NCI-H1417 treated with DMSO at 0.1 percent for 48 hours (cell line): ENCODE measurements at places on chromosomes 12 and 14.

- DNase-seq: no peak
These were observed 4.0 kb upstream of the CNTN1 start for GRCh38 chr12:40688085-40688725.

- DNase-seq: no peak
These were observed 475.8 kb downstream of the RGS6 start for GRCh38 chr14:72408020-72408419.

DNA sequence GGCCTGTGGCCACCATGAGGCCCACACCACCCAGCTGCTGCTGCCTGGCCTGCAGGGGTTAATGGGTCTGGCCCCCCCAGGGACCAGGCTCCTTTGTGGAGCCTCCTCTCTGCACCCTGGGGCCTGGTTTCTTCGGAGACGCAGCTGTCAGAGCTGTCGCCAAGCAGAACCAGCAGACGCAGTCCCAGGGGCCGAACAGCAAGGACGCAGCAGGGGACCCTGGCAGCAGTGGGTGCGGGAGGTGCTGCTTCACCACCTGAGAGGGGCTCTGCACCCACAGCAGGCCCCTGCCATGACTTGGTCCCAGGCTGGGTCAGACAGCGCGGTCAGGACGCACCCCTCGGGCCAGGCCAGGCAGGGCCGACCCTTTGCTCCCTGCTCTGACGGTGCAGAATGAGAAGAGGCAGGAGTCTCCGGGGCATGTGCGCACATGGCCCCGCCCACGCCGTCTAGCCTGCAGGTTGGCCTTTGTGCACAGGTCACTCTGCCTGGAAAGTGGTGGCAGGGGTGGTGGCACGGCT lies 30.5 kb downstream of the JAG2 start:
- DNase-seq: no peak

GRCh38 chr12:3576891-3577290 lies 85.9 kb downstream of the PRMT8 start:
- no peak for DNase-seq

GRCh38 chr12:95322326-95322725 lies 104.7 kb downstream of the VEZT start:
- DNase-seq: no peak

DNA sequence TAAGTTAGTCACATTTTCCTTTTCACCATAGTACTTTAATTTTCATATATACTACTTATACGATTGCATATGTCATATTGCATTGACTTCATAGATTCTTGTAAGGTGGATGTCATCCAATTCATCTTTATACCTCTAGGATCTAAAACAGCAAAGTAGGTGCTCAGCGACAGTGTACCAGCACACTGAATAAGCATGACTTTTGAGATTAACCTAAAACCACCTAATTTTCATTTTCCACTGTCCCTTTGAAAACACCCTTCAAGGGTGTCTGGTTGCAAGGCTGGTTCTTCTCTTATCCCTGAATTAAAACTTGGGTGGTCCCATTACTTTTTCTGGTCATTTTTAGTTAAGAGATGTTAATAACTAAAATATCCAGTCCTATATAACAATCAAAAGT lies 4.4 kb downstream of the GPR19 start:
- DNase-seq: no peak

DNA sequence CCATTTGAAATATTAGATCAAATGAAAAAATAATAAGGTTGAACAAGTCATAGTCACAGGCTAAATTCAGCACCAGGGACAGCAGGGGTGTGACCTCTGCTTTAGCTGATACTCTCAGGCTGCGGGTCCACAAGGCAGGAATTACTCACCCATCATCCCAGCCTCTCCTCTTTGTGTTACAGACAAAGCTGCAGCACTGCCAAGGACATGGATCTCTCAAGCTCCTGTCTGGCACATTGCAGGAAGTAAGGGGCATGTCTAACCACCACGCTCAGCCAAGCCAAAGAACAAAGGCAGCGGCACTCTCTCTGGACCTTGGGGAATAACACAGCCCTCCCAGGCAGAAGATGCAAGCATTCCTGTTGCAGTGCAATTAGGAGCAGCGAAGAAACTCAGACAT lies 783.8 kb downstream of the VRK1 start:
- DNase-seq: no peak

DNA sequence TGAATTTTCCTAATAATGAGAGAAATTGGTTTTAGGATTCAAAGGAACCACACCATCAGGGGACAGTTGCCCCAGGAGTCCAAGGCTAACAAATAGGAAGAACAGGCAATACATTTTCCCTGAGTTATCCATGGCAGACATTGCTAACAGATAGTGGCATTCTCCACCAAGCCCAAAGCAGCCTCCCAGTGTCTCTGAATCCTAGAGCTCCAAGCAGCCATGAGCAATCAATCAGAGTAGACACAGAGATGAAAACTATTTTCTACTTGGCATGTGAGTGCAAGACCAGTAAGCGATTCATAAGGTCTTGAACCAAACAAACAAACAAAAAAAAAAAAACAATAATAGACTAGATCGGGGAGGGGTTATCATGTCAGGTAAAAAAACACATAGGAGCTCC lies 515.7 kb downstream of the MED13L start:
- no peak for DNase-seq

DNA sequence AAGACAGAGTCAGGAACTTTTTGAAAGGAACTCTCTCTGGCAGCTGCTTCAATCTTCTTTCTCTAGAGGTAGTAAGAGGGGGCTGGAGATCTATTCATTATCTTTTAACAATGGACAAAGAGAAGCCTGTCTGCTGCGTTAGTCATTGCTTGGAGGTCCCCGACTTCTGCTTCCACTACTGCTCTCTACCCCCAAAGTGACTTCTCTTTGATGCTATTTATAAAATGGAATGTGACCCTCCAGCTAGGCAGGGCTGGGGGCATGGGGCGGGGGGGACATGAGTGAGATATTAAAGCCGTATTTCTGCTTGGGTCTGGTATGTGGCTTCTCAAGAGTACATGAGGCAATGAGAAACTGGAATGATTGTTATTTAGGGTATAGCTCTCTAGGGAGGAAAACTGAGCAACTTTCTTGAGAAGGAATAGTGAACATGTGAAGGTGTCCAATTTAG lies 41.4 kb upstream of the NUDT4 start:
- no peak for DNase-seq

DNA sequence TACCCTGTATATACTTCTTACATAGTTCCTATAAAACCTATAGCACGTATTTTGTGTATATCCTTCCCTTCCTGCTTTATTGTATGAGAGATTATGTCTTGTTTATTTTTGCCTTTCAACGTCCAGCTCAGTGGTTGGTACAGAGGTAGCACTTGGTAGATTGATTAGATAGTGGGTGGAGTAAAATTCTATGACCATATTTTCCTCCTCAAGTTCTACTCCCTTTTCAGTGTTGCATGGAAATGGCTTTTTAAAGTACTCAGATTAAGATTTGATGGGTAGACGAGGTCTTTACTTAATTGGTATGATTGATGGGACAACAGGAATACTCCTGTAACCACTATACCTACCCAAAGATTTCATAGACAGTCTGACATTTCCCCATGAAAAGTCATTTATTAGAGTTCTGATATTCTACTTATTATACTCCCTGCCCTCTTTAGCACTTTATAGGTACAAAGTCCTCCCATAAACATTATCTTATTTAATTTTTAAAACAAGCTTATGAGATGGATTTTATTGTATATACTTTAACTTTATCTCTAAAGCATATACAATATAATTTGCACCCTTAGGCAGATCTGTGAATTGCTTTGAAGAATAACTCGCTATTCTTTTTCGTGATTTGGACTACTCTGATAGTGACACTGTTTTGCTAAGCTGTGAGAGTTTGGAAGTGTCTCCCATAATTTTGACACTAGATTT lies 348.0 kb downstream of the RAD51B start:
- no peak for DNase-seq

- DNase-seq: no peak
These were observed 8.5 kb upstream of the KRT75 start for GRCh38 chr12:52442600-52443061.

GRCh38 chr12:55063291-55063690 lies 43.5 kb downstream of the NEUROD4 start:
- no peak for DNase-seq

- no peak for DNase-seq
These were observed 381.0 kb downstream of the LRIG3 start for GRCh38 chr12:58539295-58539694.

- DNase-seq: no peak
These were observed 19.9 kb downstream of the HRK start for GRCh38 chr12:116861320-116861719.

- DNase-seq: no peak
These were observed 54.1 kb downstream of the CEP83 start for GRCh38 chr12:94405413-94406116.

GRCh38 chr14:68279777-68280233 lies 460.2 kb downstream of the RAD51B start:
- DNase-seq: no peak

GRCh38 chr12:55822228-55822627 lies 4.4 kb downstream of the ORMDL2 start:
- DNase-seq: no peak
